ENCODE measurements at places on chromosomes 6 and 20.

DNA sequence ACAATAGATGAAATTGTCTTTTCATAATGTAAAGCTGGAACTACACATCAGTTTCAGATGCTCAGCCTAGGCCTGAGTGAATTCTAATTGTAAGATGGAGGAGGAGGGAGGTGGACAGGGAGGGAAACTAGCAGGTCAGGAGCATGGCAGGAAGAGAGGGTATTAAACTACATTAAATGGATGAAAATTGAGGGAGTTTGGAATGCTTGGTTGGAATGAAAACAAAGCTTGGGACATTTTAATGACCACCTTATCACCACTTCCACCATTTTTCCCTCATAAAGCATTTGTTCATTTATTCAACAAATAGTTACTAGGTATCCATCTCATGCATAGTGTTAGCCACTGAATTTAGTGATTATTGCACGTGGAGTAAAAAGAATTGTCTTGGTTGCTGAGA is 65.0 kb downstream of the KIZ start:
- DNase-seq, result no peak

GRCh38 chr6:155523821-155524651 is 68.4 kb upstream of the NOX3 start:
- no peak for DNase-seq

- no peak for DNase-seq
Measured at GRCh38 chr6:21367649-21368154, 225.8 kb upstream of the SOX4 start.

DNA sequence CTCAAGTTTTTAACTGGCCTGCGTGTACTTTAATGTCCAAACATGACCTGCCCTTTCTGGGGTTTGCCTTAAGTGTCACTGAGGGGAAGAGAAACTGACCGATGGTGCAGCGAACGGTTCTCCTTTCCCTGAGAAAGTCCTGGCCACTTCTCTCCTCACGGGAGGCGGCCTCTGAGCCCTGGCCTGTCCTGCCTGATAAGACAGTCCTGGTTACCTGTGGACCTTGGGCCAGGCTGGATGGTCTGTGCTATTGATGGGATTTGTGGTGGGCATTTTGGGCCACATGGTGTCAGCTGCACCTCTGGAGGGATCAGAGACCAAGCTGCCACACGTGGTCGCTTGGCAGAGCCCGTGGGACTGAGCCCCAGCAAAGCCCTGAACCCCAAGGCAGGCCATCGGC is 11.6 kb upstream of the NTSR1 start:
- no peak for DNase-seq

DNA sequence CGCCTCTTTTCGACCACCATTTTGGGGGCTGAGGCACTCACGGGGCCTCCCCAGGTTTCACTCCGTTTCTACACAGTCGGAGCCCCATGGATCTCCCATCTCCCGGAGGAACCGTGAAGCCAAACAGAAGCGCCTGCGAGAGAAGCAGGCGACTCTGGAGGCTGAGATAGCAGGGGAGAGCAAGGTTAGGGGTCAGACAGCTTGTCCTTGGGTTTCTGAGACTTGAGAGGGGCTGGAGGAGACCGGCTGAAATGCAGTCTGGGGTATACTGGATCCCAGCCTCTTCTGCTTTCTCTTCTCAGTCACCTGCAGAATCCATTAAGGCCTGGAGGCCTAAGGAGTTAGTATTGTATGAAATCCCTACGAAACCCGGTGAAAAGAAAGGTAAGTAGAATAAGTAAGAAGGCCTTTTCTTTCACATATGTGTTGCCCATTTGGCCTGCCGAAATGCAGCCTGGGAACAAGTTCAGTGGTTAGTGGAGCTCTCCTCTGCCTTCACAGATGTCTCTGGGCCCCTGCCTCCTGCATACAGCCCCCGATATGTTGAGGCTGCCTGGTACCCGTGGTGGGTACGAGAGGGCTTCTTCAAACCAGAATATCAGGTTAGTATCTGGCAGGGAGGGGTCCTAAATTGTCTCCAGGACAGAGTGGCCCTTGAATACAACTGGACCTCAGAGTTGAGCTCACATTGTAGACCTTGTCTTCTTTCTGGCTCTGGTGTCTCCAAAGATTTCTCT is 984 bp downstream of the VARS2 start:
- no peak for DNase-seq

- DNase-seq, result no peak
Measured at GRCh38 chr6:2639167-2639566, 111.6 kb downstream of the MYLK4 start.

GRCh38 chr20:61127311-61128039 is 124.6 kb upstream of the CDH4 start:
- DNase-seq, result no peak

DNA sequence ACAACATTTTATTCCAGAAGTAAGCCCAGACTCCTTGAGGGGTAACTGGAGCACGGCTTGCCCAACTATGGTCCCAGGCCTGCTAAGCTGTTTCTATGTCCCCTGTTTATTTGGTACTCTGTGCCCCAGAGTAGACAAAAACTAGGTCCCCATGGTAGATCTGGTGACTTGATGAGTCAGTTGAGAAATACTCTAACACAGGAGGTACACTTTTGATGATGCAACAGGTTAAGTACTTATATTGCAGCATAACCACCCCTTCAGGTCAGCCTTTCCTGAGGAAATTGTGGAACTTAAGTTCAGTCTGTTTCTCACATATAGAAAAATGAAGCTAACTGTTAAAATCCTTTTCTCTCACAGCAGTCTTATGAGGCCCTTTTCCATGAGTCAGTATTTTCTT is 19.6 kb downstream of the TTPAL start:
- no peak for DNase-seq

- DNase-seq, result no peak
Measured at GRCh38 chr6:132964868-132965382, 150.6 kb downstream of the RPS12 start.

GRCh38 chr20:50129662-50130355 is 16.9 kb upstream of the UBE2V1 start:
- DNase-seq, result no peak

DNA sequence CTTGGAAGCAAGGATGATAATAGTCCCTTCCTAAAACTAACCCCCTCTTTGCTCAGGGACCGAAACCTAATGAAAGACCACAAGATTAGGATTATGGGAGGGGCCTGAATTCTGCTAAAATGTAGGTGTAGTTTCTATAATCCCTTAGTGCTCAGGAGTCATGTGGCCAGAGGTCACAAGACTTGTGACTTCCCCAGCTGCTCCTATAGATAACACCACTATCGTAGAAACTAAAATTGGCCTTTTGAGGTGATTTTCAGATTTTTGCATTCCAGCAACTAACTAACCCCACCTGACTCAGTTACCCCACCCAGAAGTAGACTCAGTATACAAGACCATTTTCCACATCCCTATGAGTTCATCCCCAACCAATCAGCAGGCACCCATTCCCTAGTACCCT is 42.1 kb downstream of the MDN1 start:
- no peak for DNase-seq

DNA sequence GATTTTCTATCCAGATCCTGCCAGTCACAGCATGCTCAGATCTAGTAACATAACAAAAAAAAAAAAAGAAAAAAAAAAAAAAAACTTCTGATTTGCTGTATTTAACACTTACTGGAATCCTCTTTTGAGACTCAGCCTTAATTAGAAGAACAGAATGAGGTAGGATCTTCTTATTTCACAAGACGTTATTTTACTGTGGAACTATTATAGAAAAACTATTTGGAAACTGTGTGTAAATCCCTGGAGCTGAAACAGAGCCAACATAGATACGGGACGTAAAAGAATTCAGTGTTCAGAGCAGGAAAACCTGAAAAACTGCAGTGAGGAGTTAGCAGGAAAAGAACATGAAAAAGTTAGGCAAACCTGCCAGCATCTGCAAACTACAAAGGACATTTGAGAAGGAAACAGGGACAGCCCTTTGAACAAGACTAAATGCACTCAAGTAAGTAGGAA is 3.4 kb upstream of the ZNF217 start:
- no peak for DNase-seq

GRCh38 chr6:53647462-53648094 is 18.0 kb downstream of the KLHL31 start:
- no peak for DNase-seq

DNA sequence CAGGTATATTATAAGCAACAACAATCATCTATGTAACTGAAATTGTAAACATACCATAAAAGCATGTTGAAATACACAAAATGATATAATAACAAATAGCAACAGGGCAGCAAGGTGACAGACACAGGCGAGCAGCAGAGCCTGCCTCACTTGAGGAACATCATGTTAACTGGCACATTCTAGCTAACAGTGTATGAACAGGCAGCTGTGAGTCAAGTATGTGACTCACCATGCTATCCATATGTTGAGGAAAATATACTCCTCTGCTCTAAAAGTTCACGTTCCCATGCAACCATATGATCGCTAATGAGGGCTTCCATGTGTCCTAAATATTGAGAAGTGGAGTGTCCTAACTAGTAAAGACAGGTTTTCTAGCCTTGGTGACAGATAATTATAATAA is 18.4 kb downstream of the SERAC1 start:
- DNase-seq, result no peak

DNA sequence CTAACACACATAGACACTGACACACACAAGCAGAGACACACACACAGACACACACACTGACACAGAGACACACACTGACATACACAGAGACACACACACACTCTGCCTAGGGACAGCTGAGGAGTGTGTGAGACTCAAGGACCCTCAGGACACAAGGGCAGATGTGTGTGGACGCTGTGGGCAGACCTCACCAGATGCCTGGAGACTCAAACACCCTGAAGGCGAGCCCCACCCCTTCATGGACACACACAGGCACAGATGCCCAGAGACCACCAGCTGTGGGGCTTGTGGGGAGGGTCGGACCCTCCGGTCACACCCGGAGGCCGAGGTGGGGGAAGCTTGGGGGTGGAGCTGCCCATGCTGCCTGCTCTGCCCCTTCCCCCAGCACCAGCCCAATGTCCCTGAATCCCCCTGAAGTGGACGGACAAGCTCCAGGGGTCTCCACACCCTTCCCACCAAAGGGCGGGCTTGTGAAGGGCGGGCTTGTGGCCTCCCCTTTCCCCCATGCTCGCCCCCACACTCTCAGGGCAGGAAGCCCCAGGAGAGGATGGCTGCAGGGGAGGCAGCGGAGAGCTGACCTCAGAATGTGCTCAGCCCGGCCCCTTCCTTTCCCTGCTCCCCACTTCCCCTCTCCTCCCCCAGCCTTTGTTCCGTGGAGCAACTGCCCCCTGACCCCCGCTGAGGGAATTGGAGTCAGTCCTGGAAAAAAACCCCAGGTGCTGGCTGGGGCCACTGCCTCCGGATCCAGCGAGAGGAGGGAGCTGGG is 13.9 kb upstream of the ABHD16B start:
- no peak for DNase-seq

Data from NCI-H1436 treated with DMSO at 0.1 percent for 48 hours (cell line).